ENCODE measurements at places on chromosomes 6 and 20.

GRCh38 chr6:144908004-144908403 is 622.9 kb downstream of the UTRN start:
- DNase-seq: no peak

GRCh38 chr6:109513571-109514071 is 30.6 kb upstream of the ZBTB24 start:
- no peak for DNase-seq

DNA sequence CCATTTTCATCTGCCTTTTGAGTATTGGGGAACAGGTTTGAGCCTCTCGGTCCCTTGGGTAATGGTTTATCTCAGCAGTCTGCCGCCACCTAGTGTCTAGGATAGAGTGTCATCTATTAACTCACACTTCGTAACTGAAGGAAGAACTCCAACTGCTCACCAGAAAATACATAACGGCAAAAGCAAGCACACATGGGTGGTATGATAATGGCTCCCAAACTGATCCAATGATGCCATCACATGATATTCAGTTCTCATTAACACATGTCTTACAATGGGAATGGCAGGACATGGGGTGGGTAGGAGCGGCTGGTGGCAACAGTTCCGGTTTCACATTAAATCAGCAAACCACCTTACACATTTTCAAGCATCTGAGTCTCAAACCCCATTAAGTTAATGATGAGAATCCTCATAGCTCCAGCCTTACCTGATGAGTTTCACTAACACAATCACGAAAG is 110.7 kb upstream of the PHACTR1 start:
- peak; percentile 59 for DNase-seq

DNA sequence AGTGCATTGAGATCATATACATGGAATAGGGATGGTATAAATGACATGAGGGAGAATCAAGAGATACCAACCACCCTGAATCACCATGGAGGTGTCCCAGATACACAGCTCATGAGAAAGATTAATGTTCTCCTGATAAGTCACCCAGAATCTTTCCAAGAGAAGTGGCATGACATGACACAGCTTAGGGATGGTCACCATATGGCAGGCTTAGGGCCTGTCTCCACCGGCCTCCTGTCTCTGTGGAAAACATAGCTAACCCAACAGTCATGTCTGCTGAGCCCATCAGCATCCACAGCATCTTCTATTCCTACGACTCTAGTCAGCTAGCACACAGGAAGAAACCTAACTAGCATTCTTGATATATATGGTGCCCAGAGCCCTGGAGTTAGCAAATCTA is 133.3 kb downstream of the IPCEF1 start:
- DNase-seq: no peak
